Neural progenitor cell (in vitro differentiated cells): ENCODE measurements at places on chromosomes 7 and 10.
A peak's percentile ranks its signal among the peaks of the same experiment; 100 is the strongest.

- DNase-seq: no peak
Observed at GRCh38 chr7:27532314-27532713, 130.4 kb downstream of the HIBADH start.

- peak; percentile 32 for DNase-seq
Observed at GRCh38 chr7:104156842-104157277, 51.0 kb downstream of the ORC5 start.

DNA sequence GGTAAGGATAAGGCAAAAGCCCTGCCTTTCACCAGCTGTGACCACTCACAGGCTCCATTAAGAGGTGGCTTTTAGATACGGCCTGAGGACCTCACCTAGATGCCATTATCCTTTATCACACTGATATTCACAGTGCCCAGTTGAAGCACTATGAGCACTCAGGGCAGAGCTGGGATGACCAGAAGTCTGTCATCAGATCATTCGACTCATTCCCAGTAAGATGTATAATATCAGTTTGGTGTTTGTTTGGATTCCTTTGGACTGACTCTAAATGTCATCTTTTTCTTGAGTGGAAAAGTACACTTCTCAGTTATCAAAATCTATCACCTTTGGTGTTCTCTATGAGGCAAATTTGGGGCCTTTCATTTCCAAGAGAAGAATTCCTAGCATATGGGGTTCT, 18.7 kb downstream of the CCDC136 start:
- no peak for DNase-seq

DNA sequence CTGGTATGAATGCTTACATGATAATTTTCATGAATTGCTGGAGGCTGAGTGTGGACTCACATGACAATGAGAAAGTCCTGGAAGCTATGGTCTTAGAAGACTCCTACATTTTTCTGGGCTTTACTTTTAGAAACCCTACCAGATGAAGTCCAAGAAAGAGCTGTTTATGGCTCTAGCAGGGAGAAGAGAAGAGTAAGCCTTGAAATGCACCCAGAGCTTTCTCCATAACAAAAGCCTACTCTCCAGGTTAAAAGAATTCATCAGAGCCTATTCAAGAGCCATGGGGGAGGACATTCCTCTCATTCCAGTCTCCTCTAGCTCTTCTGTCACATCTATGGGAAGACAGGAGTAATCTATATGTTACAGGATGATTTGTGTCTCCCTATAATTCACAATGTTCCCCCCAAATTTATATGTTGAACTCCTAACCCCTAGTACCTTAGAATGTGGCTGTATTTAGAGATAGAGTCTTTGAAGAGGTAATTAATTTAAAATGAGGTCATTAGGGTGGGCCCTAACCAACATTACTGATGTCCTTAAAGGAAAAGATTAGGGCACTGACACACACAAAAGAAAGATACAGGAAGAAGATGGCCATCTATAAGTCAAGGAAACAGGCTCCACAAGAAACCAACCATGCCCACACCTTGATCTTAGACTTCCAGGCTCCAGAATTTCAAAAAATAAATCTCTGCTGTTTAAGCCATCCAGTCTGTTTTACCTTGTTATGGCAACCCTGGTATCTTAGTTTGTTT, 193.8 kb upstream of the PTER start:
- DNase-seq: peak; percentile 71

- no peak for DNase-seq
Observed at GRCh38 chr10:90041585-90041984, 340.2 kb downstream of the KIF20B start.

GRCh38 chr10:7188456-7189050, 222.3 kb downstream of the SFMBT2 start:
- DNase-seq: no peak

DNA sequence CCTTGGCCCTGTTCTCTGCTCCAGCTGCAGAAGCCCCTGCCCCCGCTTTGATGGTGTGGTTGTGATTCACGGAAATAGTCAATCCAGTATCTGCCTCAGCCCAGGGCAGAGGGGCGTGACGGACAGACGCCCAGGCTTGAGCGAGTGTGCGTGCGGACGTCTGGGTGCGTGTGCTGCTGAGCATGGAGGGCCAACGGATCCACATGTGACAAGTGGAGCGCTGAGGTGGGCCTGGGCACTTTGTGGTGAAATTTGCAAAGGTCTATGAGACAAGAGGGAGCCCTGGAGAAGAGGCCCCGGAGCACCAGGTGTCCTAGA, 94.4 kb downstream of the WDR37 start:
- DNase-seq: no peak

- DNase-seq: no peak
Observed at GRCh38 chr7:155972651-155973390, 160.6 kb upstream of the SHH start.

GRCh38 chr7:6218329-6218728, 54.1 kb downstream of the CYTH3 start:
- no peak for DNase-seq

DNA sequence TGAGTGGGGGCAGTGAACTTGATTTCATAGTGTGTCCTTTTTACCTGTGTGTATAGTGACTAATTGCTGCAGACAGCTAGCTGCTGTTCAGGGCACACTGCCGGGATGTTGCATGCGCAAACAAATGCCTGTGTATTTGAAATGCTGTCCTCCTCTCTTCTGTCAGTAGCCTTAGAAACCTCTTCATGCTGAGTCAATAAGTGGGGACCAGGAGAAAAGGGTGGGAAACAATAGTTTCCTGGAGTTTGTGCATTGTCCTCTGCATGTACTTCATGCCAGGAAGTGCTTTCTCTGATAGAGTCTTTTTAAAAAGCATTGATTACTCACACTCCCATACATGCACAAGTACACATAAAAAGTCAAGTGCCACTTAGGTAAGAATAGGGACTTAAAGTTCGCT, 1183.7 kb upstream of the CELF2 start:
- DNase-seq: peak; percentile 13

DNA sequence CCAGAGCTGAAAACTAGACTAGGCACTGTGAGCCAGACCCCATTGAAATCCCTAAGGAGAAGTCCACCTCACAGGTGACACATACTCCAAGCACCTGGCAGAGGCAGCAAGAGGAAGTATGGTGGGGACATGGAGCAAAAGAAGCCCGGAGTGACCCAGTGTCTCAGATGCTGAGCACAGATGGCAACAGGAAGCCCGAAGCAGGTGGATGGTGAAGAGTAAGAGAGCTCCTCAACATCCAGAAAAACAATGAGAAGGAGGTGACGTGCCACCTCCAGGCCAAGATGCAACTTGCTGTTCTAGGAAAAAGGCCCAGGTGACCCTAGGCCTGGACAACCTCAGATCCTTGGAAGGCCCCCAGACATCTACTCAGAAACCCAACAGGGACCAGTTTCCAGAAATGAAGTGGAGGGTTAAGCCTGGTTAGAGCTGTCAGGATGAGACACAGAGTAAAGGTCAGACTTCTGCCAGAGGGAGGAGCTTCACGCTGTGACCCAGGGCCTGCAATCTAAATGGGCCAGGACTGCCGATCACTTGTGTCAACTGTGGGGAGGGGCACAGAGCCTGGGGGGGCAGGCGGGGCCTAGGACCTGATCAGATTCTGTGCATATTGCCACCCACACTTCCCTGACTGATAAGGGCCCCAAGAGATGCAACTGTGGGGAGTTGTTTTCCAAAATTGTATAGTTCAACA, 2.4 kb upstream of the COBL start:
- DNase-seq: no peak
